ENCODE measurements at places on chromosomes 2 and 18.

DNA sequence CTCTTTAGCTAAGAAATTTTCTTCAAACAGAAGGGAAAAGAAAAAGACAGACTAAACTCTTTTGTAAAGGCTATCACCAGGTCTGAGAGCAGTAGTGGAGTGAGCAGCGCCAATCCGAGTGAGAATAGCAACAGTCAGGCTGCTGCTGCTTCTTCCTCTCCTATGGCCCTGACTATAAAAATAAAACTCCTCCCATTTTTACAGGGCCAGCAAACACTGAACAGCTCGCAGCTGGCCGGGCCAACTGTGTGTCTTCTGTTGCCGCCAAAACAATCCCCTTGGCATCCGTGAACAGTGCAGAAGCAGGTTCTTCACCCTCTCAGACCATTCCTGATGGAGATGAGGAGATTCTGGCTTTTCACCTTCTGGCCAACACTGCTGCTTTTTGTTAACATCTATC lies 124.5 kb downstream of the CNTNAP5 start:
- no peak for DNase-seq

- DNase-seq, result no peak
Measured at GRCh38 chr2:171178993-171179392, 18.3 kb upstream of the TLK1 start.

DNA sequence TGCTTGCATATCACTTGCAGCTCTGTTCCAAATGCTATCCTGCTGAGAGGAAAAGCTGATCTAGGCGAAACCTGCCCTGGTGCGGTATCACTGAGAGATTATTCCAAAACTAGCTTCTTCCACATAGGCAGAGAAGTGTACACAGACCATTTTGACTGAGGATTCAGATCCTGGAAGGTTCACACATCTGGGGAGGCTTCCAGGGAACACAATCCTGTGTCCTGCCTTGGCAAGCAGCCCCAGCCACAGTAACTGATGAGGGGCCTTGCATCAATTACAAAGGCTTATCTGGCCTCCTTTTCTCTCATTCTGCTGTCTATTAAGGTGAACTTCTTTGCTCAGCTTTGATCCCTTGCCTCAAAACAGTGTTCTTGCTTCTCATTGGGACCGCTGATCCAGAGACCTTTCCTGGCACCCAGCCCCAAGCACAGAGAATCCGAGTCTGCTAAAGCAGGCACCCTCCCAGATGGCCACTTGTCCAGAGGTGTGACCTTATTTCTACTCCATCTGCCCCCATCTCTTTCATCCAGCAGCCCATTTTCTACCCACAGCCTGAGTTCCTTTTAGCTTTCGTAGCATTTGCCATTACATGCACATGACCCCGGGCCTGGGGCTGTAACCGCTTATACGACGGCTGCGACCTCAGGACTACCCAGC lies 52.3 kb upstream of the ZFP36L2 start:
- no peak for DNase-seq

DNA sequence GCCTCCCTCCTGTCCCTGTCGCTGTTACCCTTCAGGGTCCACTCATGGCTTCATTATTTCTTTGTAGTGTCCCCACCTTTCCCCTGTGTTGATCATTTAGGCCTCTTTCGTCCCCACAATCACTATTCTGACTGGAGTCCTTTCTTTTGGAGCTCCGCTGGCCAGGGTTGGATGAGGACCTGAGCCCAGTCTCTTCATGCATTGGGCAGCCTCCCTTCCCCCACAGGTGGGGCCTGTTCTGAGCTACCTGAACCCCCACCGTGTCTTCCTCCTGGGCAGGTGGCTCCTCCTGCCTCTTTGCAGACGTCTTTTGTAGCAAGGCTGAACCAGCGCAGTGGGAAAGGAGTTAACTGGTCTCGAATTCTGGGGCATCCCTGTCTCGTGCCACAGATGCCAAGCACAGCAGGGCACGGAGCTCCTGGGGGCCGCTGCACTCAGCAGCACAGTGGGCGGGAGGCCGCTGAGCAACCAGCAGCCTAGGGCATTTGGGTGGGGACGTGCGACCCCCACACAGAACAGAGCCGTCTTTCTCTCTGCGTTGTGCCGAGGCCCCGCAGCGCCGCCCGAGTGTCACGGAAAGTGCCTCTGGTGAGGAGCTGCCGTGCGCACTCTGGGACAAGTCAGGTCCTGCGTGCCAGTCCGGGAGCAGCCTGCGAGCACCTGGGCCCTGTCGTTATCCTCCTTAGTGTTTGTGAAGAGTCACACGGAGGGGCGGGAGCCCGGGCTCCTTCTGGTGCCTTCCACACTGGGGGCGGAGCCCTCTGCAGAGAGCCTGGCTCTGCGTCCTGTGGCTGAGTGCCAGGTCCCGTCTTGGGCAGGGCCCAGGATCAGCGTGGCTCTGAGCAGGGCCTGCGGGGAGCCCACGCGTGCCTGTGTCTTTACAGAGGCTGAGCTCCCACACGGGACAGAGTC lies 130.1 kb downstream of the NFATC1 start:
- DNase-seq, result peak; percentile 79

- DNase-seq, result no peak
Measured at GRCh38 chr2:207330912-207331311, 165.2 kb upstream of the KLF7 start.

- DNase-seq, result no peak
Measured at GRCh38 chr2:64989982-64990614, 899 bp downstream of the SLC1A4 start.

GRCh38 chr2:45930396-45930792 lies 278.9 kb downstream of the PRKCE start:
- peak; percentile 21 for DNase-seq

DNA sequence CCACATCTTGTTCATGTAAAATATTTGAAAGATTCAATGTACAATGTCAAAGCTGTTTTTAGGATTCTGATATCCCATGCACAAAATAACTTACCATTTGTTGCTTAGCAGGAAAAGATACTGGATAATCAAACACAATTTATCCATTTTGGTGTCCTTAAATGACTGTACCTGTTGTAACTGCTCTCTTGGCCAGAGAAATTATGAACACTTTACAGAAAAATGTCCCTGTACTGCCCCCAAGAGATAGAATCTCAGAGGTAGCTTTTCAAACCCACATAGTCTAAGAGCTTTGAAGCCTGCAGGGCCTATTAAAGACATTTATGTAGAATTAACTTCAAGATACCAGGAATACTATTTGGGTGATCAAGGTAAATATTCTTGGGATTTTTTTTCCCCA lies 12.2 kb upstream of the ME2 start:
- DNase-seq, result no peak

GRCh38 chr2:212905640-212906201 lies 245.7 kb downstream of the IKZF2 start:
- no peak for DNase-seq

- peak; percentile 96 for DNase-seq
Measured at GRCh38 chr2:62456721-62457539, 49.1 kb downstream of the TMEM17 start.

GRCh38 chr18:73563345-73563744 lies 584.3 kb downstream of the FBXO15 start:
- DNase-seq, result peak; percentile 18

DNA sequence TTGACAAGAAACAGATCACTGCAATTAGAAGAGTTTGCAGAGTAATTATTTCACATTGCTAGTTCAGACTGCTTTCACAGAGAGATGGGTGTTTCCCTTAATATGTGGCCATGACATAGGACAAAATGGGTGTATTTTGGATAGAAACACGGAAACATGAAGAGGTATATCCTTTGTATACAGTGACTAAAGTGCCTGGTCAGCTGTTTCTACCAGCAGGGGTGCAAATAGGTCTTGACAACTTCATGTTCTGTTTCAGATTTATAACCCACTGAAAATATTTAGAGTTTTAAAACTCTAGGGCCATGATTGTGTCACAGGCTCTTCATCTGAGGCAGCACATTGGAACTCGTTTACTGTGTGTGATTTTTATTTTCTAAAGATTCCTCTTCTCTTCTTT lies 357.1 kb upstream of the TNP1 start:
- no peak for DNase-seq

GRCh38 chr2:219637842-219638185 lies 10.4 kb downstream of the SLC4A3 start:
- DNase-seq, result peak; percentile 85

- DNase-seq, result no peak
Measured at GRCh38 chr18:13007248-13007560, 16.0 kb downstream of the CEP192 start.

DNA sequence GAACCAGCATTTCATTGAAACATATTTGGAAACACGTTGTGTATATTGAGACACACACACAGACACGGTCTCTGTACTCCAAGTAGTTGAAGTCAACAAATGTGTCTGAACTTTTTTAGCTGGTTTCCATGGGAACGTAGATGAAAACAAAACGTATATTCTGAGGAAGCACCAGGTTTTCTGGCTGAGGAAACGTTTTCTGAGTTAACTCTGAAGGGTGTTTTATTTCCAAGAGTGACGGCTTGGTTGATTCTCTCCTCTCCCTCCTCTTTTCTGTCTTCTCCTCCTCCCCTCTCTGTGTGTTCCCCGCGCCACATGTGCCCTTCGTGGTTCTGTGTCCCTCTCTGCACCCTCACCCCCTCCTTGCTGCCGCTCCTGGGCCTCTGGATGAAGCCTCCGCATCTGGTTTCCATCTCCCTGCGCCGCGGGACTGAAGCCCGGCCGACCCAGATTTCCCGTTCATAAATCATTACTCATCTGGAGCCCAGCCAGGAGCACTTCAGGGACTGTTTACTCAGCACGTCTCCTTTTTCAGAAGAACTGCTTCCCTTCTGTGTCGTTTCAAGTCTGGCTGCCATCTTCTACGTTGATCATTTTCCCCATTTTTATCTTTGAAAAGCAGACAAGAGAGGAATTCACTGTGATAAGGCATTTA lies 122.7 kb downstream of the COL6A3 start:
- peak; percentile 63 for DNase-seq

GRCh38 chr2:231717281-231718171 lies 9.2 kb downstream of the PTMA start:
- peak; percentile 95 for DNase-seq

- no peak for DNase-seq
Measured at GRCh38 chr2:41194230-41194629, 742.3 kb upstream of the SLC8A1 start.

DNA sequence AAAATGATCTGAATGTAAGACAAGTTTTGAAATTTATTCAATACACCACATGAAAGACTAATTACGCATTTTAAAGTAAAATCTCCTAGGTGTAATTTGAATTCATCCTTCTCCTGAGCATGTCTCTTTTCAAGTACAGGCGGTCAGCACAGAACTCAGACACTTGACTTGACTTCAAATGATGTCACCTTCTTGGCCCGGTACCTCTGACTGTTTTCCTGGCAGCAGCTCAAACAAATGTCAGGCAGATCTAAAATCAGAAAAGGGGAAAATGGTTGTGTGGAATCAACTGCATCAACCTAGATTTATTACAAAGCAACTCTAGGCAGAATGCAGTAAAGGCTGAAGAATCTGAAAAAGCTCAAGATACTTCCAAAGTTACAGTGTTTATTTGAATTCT lies 11.4 kb upstream of the PROKR1 start:
- no peak for DNase-seq

- peak; percentile 89 for DNase-seq
Measured at GRCh38 chr2:10407841-10408648, 40.1 kb downstream of the ODC1 start.

DNA sequence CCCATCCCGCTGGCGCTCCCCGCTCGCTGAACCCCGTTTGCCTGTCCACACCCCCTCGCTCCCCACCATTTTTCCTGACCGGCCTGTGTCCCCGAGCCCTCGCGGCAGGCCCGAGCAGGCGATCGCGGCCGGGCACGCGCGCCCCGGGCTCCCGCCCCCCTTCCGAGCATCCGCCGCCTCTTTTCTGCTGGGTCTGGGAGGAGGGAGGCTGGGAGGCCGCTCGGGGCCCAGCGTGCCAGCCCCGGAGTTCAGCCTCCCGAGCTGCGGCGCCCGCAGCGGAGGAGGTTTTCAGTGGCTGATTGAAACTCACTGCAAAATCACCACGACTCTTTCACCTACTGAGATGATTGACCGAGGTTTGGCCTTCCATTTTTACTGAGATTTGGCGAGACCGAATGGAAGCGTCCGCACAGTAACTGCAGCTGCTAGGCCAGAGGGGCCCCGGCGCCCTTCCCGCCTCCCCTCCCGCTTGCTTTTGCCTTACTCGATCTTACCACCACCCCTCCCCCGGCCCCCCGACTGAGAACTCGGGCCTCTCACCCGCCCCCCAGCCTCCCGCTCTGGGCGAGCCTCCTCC lies 4.8 kb downstream of the SOX11 start:
- peak; percentile 81 for DNase-seq

DNA sequence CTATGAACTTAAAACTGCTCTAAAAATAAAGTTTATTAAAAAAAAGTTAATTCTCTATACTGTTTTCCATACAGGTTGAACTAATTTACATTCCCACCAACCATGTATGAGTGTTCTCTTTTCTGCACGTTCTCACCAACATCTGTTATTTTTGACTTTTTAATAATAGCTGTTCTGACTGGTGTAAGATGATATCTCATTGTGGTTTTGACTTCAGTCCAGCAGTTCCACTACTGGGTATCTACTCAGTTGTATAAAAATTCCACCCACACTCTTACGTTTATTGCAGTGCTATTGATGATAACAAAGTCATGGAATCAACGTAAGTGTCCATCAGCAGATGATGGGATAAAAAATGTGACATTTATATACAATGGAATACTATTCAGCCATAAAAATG lies 33.7 kb downstream of the SPAG16 start:
- DNase-seq, result no peak

DNA sequence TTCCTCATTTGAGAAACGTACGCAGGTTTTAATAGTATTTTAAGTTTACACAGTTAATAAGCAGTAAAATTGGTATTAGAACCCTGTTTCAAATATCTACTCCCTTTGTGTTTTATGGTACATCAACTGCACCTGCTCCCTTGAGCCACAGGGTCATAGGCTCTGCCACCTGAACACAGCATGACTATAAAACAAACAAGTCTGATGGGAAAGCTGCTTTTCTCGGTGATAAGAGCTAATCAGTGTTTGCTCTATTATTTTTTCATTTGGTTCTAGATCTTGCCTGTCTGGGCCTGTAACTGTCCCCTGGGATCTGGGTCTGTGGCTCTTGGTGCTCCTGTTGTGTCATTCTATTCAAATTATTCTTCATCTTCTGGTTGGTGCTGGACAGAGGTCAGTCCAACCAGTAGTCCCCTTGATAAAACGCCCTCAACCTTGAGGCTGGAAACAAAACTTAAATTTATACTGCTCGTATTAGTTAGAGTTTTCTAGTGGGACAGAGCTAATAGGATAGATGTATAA lies 314.8 kb upstream of the LRP1B start:
- no peak for DNase-seq

DNA sequence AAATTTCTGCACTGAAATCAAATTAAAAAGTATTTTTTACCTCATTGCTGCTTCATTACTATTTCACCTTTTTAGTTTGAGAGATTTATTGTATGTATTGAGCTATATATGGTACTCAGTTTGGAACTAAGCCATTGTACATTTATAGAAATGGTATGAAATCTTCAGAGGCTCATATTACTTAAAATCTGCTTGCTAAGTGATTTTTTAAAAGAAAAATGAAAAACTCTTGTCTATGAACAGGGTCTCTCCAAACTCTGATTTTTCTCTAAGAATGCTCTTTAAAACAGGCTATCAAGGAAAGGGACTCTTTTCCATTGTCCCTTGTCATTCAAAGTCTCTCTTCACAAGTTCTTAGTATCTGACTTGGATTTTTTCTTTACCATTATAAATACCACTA lies 31.8 kb downstream of the C1D start:
- no peak for DNase-seq

- DNase-seq, result peak; percentile 78
Measured at GRCh38 chr2:226903179-226903578, 67.3 kb downstream of the RHBDD1 start.
